NCI-H146 (cell line): ENCODE measurements at places on chromosomes 6 and 20.

- no peak for DNase-seq
Observed at GRCh38 chr6:22279427-22279826, 17.4 kb downstream of the PRL start.

- no peak for DNase-seq
Observed at GRCh38 chr6:113762641-113763040, 94.5 kb upstream of the MARCKS start.

GRCh38 chr6:2132416-2132815 is 113.0 kb downstream of the GMDS start:
- no peak for DNase-seq

GRCh38 chr20:8389381-8390036 is 257.4 kb downstream of the PLCB1 start:
- DNase-seq: peak; percentile 59

DNA sequence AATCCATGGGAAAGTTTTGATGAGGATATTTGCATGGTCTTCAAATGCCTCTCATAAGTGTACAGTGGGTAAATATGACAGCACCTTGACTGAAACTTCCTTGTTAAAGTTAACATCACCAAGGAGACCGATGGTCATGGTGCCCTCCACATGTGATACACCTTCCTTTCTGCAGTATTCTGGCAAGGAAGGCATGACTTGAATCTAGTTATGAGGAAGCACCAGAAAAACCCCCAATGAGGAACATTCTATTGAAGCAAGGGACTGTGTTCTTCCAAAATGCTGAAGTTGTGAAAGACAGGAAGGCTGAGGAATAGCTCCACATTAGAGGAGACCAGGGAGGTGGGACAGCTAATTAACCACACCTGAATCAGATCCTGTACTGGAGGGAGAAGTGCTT is 118.3 kb downstream of the SLC24A3 start:
- no peak for DNase-seq

GRCh38 chr6:75997696-75998095 is 74.8 kb downstream of the IMPG1 start:
- no peak for DNase-seq

GRCh38 chr6:2102316-2102883 is 143.0 kb downstream of the GMDS start:
- DNase-seq: no peak

GRCh38 chr6:4383910-4384638 is 248.7 kb upstream of the ECI2 start:
- DNase-seq: no peak

- no peak for DNase-seq
Observed at GRCh38 chr20:20427227-20427864, 59.4 kb downstream of the INSM1 start.

- DNase-seq: peak; percentile 61
Observed at GRCh38 chr20:58308680-58309527, 611 bp upstream of the RAB22A start.

DNA sequence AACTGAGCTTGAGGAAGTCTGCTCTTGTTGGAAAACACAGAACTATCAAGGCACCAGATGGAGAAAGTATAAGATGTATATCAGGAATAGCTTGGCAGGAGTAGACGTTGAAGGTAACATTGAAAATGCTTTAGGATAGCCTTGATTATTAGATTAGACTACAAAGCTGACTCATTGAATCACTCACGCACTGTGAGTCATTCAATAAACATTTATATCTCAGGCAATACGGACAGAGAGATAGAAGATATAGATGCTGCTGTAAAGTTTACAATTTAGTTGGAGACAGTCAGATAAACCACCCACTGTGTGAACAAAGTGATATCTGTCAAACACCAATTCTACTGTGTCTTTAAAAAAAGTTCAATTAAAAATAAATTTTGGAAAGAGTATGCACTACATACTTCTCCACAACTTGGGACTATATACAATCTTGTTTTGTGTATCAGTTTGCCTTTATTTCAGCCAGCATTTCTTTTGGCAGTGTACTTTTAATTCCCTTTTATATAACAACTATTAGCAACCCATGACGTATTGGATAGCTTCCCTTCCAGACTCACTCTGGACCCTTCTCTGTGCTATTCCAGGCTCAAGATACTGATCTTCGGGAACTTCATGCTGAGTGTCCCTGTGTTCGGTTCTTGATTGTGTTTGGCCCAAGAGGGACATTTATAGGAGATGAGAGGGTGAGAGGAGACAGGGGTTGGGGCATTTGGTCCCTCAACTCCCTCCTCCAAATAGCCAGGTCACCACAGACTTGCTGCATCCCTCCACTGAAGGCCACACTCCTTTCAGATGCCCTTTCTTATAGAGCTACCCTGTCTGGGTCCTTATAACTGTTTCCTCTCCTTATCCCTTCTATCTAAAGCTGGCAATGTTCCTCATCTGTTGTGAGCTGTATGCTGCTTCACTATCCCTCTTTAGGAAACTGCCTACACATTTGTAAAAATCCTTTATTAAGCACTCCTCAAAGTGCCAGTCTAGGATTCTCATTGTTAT is 176.6 kb upstream of the PTPRK start:
- DNase-seq: no peak

GRCh38 chr6:33923857-33924514 is 120.2 kb upstream of the MLN start:
- no peak for DNase-seq

DNA sequence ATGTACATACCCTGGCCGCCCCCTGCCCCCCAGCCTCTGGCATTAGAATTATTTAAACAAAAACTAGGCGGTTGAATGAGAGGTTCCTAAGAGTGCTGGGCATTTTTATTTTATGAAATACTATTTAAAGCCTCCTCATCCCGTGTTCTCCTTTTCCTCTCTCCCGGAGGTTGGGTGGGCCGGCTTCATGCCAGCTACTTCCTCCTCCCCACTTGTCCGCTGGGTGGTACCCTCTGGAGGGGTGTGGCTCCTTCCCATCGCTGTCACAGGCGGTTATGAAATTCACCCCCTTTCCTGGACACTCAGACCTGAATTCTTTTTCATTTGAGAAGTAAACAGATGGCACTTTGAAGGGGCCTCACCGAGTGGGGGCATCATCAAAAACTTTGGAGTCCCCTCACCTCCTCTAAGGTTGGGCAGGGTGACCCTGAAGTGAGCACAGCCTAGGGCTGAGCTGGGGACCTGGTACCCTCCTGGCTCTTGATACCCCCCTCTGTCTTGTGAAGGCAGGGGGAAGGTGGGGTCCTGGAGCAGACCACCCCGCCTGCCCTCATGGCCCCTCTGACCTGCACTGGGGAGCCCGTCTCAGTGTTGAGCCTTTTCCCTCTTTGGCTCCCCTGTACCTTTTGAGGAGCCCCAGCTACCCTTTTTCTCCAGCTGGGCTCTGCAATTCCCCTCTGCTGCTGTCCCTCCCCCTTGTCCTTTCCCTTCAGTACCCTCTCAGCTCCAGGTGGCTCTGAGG is 7.6 kb downstream of the CDKN1A start:
- DNase-seq: no peak

DNA sequence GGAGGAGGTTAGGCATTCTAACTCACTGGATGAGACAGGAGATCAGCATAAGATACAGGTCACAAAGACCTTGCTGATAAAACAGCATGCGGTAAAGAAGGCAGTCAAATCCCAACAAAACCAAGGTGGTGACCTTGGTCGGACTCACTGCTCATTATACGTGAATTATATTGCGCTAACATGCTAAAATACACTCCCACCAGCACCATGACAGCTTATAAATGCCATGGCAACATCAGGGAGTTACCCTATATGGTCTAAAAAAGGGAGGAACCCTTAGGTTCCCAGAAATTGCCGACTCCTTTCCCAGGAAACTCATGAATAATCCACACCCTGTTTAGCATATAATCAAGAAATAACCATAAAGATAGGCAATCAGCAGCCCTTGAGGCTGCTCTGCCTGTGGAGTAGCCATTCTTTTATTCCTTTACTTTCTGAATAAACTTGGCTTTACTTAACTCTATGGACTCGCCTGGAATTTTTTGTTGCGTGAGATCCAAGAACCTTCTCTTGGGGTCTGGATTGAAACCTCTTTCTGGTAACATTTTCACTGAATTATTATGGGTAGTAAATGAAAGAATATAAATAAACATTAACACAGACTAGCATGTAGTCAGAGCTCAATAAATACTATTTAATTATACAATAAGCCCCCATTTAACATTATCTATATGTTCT is 3.0 kb upstream of the LAMA4 start:
- no peak for DNase-seq

DNA sequence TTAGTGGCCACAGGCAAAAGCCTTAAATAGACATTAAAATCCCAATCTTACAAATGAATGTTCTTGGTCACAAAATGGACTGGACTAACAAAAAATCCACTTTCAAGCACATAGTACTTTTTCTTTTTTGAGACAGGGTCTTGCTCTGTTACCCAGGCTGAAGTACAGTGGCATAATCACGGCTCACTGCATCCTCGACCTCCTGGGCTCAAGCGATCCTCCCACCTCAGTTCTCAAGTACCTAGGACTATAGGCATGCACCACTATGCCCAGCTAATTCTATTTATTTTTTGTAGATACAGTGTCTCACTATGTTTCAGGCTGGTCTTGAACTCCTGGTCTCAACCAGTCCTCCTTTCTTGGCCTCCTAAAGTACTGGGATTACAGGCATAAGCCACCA is 59.4 kb downstream of the MAP3K5 start:
- no peak for DNase-seq

GRCh38 chr20:40948465-40949267 is 80.0 kb upstream of the TOP1 start:
- DNase-seq: no peak

GRCh38 chr6:37913210-37913609 is 93.7 kb downstream of the ZFAND3 start:
- no peak for DNase-seq

DNA sequence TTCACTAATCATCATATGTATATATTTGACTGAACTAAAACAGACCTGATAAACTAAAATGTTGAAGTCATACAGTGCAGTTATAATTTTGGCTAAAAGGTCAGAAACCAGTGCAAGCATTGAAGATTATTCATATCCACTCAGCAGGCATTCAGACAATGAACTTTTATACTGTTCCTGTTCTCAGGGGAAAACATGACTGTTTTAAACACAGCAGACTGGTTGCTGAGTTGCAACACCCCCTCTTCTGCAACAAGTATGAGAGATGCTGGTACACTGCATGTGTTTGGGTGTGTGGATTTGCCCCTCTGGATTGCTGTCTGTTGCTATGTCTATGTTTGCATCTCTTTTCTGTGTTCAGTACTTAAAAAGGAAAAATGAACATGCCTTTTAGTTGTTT is 206.8 kb downstream of the EYA4 start:
- no peak for DNase-seq

DNA sequence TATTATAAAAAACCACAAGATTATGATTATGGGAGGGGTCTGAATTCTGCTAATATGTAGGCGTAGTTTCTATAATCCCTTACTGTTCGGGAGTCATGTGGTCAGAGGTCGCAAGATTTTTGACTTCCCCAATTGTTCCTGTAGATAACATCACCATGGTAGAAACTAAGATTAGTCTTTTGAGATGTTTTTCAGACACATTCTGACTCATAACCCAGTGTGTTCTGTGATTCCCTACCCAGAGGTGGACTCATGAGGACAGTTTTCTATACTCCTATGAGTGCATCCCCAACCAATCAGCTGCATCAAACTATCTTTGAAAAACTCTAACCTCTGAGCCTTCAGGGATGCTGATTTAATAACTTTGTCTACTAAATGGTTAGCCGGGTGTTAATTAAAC is 175.5 kb downstream of the RFPL4B start:
- DNase-seq: no peak

DNA sequence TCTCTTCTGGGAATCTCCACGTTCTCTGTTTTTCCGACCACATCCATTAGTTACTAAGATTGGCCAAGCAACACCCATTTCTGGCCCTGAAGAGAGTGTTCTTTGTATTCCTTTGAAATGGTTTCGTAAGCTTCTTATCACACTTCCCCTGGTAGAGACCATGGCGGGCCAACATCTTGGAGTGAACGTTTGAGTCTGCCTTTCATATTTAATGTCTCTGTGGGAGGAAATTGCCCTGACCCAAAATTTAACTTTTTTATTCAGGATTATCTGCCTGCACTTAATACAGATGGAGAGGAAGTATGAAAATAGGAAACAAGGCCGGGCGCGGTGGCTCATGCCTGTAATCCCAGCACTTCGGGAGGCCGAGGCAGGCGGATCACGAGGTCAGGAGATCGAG is 177.0 kb upstream of the SNX9 start:
- DNase-seq: no peak

DNA sequence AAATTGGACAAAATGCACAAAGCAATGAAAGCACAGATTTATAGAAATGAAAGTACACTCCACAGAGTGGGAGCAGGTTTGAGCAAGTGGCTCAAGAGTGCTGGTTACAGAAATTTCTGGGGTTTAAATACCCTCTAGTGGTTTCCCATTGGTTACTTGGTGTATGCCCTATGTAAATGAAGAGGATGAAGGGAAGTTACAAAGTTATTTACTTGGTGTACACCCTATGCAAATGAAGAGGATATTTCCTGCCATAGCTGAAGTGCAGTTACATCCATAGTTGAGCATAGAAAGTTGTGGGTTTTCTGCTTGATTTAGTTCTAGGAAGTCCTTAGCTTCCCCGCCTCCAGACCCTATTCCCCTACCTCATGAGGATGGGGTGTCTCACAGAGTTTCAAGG is 22.7 kb downstream of the BCAS1 start:
- no peak for DNase-seq

DNA sequence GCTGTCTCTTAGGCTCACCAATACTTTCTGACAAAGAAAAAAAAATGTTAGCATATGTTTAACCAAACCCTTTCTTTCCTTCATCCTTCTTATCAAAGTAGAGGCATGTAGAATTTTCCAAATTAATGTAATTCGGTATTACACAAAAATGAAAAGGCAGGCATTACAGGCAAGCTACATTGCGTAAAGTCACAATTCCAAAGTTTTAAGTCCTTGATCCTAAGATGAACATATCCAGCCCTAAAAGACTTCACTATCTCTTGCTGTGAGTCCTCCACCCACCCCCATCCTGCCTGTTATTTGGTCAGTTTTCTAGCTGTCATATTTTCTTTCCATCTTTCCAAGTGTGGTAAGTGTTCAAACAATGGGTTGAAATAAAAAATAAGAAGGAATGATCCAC is 12.1 kb upstream of the TENT5A start:
- DNase-seq: no peak

DNA sequence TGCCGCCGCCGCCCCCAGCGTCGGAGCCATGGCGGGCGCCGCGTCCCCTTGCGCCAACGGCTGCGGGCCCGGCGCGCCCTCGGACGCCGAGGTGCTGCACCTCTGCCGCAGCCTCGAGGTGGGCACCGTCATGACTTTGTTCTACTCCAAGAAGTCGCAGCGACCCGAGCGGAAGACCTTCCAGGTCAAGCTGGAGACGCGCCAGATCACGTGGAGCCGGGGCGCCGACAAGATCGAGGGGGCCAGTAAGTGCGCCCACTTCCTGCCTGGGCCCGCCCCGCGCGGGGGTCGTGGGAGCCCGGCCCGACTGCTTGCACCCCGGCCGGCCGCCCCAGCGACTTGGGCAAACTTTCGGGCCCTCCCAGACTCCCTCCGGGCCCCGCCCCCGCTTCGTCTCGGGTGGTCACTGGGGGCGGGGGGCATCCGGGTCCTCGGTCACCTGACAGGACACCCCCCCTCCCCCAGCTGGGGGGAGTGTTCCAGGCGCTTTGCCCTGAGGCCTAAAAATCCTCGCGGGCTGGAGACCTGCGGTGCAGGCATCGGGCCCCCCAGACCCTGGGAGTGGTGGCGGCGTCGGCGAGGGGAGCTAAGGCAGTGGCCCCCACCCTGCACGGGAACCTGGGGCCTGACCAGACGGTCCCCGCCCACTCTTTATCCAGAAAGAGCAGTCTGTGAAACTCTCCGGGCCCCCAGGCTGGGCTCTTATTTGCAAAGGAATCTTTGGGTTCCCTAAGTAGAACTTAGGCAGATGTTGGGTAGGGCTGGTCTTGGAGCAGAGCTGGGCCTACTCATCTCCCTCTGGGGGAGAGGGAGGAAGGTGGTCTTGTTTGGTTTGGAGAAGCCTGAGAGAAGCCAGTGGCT is 501 bp downstream of the PLCG1 start:
- peak; percentile 81 for DNase-seq
